ENCODE measurements at places on chromosomes 3 and 15.

- DNase-seq = no peak
Measured at GRCh38 chr3:169384573-169384972, 278.9 kb downstream of the MECOM start.

DNA sequence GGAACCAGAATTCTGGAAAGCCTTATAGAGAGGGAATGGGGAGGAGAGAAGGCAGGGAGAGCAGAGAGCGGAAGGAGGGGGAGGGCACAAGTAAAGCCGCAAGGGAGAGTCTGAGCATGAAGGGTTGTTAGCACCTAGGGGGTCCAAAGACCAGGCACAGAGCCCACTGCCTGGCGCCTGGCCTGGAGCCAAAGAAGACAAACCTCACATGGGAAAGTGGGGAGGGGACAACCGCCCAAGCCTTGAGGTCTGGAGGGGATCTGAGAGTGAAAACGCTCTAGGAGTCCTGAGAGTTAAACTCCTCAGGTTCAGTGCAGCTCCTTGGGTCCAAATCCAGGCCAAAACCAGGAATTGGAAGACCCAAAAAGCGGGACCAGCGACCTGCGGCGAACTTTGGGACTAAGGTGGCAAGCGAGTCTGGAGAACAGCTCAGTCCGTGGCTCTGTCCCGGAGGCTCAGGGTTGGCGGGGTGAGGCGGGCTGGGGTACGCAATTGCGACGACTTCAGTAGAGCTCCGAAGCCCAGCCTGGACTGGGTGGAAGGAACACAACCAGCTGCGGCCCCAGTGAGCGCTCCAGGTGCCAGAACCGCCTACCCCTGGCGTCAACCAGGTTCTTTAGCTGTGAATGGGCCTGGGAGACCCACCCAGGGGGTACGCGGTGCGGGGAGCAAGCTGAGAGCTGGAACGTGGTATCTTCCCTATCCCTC, 807 bp upstream of the INAFM2 start:
- no peak for DNase-seq

DNA sequence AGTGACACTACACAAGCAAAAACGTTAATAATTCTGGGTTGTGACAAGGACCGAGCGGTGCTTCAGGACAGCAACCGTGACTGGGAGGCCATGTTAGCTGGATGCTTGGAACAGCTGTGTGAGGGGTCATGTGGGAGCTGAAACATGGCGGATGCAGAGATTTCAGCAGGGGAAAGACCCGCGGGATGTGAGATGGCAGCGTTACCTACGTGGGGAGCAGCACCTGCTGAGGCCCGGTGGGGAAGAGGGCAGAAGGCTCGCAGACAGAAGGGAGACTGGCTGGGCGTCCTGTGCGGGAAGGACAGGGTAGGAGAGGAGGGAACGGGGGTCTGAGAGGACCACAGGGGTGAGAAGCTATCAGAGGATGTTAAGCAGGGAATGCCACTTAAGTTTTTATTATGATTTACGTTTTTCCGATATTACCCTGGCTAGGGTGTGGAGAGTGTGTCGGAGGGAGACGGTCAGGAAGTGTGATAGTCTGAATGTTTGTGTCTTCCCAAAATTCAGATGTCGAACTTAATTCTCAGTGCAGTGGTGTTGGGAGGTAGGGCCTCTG, 228.8 kb upstream of the LYSMD4 start:
- no peak for DNase-seq

- no peak for DNase-seq
Measured at GRCh38 chr3:55546866-55547669, 60.0 kb upstream of the WNT5A start.

DNA sequence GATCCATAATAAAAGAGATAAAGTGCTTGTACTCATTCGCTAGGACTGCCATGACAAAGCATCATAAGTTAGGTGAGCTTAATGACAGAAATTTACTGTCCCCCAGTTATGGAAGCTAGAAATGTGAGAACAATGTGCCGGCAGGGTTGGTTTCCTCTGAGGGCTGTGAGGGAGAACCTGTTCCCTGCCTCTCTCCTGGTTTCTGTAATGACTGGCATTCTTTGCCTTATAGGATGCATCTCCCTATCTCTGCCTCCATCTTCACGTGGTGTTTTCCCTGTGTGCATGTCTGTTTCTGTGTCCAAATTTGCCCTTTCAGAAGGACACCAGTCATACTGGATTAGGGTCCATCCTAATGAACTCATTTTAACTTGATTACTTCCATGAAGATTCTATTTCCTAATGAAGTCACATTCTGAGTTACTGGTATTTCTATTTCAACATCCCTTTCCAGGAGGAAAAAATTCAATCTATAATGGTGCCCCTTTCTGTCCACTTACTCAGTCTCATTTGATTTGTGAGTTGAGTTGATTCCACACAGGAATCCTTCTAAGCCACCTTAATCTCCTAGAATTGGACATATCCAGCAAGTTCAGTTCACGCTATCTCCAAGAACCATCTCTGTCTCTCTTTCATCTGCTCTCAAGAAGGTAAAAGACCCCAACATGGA, 71.2 kb upstream of the LIPC start:
- DNase-seq = no peak

DNA sequence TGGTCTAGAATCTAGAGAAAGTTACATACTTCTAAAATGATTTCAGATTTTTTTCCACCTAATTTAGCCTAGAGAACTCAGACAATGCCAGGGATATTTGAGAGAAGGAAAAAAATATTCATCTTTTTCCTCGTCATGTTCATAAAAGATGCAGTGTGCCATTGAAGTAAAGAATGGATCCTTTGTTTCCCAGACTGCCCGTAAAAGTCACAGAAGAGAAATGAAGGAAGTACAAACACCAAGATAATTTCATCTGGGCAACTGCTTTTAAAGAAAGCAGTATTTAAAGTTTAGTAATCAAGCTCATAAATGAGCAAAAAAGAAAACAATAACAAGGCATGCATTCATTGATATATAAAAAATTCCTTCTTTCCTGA, 47.2 kb downstream of the TTC23 start:
- no peak for DNase-seq

Measured in urothelium cell line (cell line).